ENCODE measurements at places on chromosomes 11 and 22.

DNA sequence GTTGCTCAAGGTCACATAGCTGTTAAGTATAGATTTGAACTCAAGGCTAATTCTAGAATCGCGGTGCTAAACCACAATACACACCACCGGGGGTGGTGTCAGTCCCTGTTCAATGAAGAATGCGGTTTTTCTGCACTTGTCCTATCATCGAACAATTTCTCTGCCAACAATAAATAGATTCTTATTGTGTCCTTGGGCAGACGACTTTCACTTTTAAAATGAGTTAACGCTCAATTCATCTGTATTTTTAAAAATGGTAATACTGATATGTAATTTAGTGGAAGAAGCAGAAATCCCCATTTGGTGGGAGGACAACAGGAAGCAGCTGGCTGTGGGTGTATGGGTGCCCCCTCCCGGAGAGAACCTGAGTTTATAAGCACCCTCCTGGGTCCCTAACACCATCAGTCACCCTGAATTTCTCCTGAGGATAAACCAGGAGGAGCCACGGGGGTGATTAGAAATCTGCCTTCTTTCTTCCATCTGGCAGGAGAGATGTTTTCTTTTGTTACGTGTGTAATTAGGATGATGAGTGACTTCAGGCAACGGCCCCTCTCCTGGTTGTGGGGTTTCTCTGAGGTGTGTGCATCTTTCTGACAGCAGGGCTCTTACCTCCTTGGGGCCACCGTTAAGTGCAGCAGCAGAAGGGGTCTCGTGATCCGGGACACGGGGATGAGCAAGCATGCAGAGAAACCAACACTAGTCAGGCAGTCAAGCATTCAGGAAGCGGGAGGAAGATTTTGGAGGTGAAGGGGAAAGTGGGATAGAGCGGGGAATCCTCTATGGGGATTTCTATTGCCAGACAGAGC lies 87.7 kb downstream of the GRAMD1B start:
- DNase-seq: no peak

DNA sequence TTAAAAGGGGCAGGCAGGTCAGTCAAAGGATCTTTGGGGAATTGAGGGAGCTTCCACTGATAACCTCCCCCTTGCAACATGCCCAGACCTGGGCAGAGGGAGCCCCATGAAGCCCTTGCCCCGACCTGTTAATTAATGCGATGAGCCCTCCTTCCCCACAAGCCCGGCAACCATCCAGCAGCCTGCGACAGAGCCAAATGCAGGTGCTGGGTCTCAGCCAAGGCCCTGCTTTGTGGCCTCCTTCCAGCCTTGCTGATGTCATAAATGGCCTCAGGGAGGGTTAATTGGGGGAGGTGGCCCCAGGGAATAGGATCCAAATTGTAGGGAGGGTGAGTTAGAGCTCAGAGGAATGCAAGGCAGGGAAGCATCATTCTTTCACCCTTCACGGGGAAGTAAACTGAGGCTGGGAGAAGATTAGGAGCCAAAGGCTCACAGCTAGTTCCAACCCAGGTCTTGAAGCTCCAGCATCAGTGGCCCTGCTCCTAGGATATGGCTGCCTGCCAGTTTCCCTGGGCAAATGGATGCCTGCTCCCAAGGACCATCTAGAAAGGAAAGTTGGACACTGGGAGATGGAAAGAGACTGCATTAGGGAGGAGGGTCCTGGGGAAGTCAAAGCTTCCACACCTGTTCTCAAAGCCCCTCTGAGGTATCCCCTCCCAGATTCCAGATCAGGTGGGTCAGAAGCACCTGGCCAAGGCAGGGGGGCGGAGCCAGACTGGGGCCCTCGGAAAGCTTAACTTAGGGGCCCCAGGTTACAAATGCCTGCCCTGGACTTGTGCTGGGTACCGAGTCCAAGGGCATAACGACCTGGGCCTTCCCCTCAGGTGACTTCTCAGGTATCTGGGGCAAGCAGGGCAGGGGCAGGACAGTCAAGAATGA lies 34.1 kb downstream of the LMO1 start:
- DNase-seq: no peak

DNA sequence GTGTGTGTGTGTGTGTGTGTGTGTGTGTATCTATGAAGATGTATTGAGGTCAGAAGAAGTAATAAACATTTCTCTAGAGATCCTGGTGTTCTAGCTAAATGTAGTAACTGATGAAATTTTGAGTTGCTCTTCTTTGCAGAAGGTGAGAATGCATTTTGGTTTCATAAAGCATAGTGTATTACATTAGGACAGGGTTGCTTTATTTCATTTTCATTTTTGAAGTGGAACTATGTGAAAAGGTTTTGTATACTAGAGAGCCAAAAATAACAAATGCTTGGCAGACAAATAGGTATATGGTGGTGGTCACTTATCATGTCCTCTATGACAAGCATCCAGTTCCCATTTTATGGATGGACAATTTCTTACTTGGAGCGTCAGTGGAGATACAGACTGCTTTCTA lies 99.0 kb downstream of the CASP12 start:
- no peak for DNase-seq

DNA sequence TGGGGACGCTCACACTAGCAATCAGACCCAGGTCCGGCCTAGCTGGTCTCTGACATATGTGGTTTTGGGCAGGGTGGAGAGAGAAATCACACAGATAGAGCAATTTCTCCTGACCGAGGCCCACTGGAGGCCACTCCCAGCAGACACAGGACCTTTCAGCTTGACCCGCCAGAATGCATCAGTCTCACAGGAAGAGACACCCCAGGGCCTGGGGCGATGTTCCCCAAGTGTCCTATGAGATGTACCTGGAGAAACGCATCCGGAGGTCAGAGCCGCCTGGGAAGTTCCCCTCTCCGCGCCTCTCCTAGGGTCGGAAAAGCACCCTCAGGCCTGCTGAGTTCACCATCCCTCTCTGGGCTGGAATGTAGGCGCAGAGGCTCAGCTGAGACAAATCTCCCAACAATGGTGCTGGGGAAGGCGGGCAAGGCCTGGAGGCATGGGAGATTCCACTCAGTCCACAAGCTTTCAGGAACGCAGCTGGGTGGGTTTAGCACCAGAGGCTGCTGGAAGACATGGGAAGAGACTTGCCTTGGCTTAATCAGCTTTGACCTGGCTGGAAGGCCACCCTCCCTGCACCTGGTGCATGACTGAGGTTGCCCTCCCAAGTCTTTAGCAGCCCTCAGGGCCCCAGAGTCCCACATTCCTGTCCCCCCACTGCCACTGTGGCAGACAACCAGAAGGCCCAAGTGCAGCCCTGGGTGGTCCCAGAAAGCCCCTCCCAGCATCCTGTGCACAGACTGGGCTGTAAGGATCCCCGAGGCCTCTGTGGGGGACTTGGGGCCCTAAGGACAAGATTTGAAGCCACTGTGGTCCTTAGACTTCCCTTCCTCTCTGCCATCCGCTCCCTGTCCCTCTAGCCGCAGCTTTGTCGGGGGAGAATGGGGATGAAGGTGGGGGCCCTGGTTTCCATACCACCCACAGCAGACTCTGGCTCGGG lies 57.5 kb downstream of the RTL6 start:
- DNase-seq: no peak

DNA sequence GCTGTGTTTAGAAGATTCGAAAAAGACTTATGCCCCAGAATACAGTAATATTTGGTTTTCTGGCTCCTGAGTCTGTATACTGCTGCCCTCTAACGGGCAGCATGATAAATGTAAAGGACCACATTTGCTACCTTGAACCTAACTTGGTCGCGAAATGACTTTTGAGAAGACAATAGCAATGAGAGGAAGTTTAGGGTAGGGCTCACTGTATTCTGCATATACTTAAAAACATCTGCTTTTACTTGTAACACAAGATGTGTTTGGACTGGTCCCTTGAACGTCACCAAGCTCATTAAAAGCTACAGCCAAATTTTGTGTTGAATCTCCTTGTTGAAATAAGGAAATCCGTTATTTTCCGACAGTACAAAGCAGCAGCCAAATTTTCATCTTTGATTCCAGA lies 309.1 kb downstream of the SWAP70 start:
- DNase-seq: peak; percentile 5

- no peak for DNase-seq
Observed at GRCh38 chr22:40416636-40417035, 46.2 kb downstream of the SGSM3 start.

DNA sequence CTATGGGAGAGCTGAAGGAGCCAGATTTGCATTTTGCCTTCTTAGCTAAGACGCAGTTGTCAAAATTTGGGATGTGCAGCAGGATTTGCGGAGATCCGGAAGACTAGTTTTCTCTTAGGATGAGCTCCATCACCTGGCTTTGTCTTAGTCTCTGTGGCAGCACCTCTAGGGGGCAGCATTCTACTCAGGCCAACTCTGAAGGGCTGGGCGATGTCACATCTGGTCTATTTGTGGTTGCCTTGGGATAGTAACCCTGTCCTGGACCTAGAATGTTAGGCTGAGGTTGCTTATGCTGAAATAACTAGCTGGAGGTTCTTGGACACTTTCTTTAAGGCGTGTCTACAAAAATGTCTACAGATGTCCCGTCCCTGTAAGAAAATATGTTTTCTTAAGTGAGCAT lies 116.2 kb downstream of the FAT3 start:
- no peak for DNase-seq

DNA sequence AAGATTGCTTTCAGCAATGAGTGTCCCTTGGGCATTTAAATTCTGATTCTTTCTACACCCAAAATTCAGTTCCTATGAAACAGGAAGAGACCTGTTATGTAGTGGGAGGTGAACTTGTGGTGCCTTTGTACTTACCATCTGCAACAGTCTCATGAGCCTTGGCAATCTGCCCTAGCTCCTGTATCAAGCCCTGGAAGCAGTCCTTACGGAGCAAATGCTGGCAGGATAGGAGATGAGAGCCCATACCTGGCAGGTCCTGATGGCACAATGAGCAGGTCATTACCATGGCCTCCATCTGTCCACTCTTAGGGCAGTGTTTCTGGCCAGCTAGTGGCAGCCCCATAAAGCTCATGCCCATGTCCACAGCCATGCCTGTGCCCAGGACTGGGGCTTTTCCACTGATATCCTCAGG lies 10.8 kb downstream of the TRIM66 start:
- DNase-seq: no peak

GRCh38 chr11:14309425-14310192 lies 49.4 kb downstream of the RRAS2 start:
- no peak for DNase-seq

DNA sequence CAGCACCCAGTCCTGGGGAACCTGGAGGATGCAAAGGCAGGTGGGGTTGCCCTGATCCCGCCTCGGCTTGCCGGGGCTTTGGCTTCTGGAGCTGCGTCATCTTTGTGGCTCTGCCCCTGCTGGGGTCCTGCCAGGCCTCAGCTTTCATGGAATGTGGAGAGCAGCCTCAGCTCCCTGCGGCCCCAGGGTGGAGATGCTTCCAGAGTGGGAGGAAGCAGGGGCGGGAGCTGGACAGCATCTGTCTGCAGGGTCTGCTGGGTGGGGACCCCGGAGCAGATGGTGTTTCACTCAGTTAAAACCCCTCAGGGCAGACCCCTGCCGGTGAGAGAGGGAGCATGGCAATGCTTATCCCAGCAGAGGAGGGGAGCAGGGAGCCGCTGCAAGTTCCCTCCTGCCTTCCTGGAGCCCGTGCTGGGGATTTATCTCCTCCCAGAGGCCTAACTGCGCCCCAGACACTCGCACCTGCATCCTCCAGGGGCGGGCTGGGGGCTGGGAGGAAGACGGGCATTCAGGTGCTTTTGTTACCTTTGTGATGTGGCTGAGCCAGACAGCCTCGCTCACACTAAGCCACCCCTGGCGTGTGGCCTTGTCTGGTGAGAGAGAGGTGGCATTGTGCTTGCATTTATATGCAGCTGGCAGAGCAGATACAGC lies 15.7 kb downstream of the GRIK4 start:
- DNase-seq: no peak

- no peak for DNase-seq
Observed at GRCh38 chr22:24007253-24008021, 2.2 kb upstream of the GSTT4 start.

- no peak for DNase-seq
Observed at GRCh38 chr22:44196731-44197131, 16.0 kb downstream of the PARVG start.

DNA sequence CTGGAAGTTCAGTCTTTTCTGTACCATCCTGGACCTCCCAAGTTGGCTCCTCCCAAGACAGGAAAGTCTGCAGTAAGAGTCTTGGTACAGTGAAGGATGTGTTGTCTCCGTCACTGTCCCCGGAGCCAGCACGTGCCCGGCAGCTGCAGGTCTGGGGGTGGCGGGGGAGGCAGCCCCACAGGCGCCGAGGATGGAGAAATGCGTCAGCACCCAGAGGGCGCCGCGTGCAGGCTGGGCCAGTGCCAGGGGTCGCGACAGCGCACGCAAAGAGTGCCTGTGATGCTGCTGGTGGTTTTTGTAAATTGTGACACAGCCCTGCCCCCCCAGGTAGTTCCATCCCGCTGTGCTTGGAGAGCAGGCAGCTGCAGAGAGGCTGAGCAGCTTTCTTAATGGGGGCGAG lies 1200.5 kb downstream of the BRD1 start:
- peak; percentile 8 for DNase-seq

- no peak for DNase-seq
Observed at GRCh38 chr11:128763224-128763623, 69.4 kb downstream of the FLI1 start.

DNA sequence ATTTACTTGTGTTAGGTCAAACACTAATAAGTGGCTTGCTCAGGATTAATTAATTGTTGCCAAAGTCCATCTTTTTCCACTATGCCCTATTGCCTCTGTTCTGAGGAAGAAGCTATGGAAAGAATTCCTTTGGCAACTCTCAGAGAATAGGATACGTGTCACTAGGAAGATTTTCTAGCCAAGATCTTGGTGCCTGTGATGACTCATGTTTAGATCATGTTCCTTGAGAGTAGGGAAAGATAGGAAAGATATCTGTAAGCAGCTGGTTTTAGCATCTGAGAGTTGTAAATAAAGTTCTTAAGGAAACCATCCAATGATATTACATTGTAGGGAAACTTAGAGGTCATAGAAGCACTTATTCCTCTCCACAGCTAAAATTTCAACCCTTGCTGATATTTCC lies 15.7 kb downstream of the SLN start:
- DNase-seq: no peak

- DNase-seq: no peak
Observed at GRCh38 chr11:2105511-2105910, 33.7 kb downstream of the IGF2 start.

DNA sequence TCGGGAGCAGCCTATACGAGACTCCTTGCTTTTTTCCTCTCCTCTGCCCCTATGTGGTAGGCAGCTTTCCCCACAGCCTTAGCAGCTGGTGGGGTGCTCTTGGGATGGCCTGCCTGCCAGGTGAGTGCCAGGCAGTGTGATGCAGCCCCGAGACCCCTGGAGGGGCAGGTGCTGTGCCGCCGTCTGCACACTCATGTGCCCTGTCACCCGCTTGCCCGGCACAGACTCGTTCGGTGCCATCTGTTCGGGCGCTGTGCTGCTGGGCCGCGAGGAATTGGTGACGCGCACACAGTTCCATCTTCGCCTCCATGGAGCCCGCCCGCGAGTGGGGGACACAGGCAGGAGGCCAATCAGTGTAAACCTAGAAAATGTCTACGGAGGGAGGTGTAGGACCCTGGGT lies 15.1 kb downstream of the TRMU start:
- DNase-seq: no peak

Measured in stimulated activated CD4-positive, alpha-beta T cell treated with anti-CD3 and anti-CD28 coated beads, Interleukin-4, amount 100 ng/mL, for 4 hours (primary cell).